ENCODE measurements at places on chromosomes 5 and 9. TPM values are rescaled to one million over a fixed set of nuclear protein-coding genes. Genes with fewer than 3 reads are reported as not detected.

Gene ANKRD33B
- 6.4 TPM for total RNA-seq

GRCh38 chr5:42970636-42971559, 69.2 kb downstream of the ANXA2R start:
- no peaks in the 10 kb centered on the region for H3K27me3 ChIP-seq
- H3K36me3 ChIP-seq: no peaks in the 10 kb centered on the region
- H3K27ac ChIP-seq: no peak overlapping the region
- no peak overlapping the region for H3K4me3 ChIP-seq
- peak; percentile 45 for DNase-seq

- no peaks in the 10 kb centered on the region for H3K27me3 ChIP-seq
- H3K4me1 ChIP-seq: peaks cover 12% of the 10 kb centered on the region
- H3K4me3 ChIP-seq: no peak overlapping the region
- DNase-seq: peak; percentile 33
Observed at GRCh38 chr9:7094052-7094451, 336.3 kb downstream of the KDM4C start.

DNA sequence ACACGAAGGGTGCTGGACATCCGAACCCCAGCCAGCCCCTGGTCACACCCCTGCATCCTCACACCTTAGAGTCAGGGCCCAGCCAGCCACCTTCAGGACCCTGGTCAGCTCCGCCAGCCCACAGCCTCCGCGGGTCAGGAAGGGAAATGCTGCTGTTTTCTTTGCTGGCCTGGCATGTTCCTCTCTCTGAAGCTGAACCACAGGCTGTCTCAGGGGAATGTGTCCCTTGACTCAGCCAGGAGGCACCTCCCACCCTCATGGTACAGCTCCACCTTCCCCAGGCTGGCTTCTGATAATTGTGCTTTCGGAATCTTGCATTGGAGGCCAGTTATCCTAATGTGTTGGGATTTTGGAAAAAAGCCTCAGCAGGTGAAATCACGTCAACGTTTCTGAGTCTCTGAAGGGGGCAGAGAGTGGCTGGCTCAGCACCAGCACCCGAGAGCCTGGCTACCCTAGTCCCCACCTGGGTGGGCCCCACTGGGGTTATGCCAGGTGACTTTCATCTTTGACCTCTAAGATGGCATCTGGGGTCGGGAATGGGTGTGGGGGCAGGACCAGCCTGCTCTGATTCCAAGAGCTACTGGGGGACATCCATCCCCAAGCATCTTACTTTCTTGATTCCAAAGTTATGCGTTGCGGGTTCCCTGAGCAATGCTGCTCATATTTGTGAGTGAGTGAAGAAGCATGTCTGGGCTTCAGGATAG, 9.8 kb upstream of the OLFM1 start:
- H3K4me1 ChIP-seq: no peaks in the 10 kb centered on the region
- H3K36me3 ChIP-seq: no peaks in the 10 kb centered on the region
- H3K4me3 ChIP-seq: no peak overlapping the region
- H3K27ac ChIP-seq: no peak overlapping the region
- H3K27me3 ChIP-seq: peaks cover 30% of the 10 kb centered on the region
- peak; percentile 45 for DNase-seq

- no peak overlapping the region for H3K27ac ChIP-seq
- DNase-seq: no peak
- no peaks in the 10 kb centered on the region for H3K4me1 ChIP-seq
- no peaks in the 10 kb centered on the region for H3K27me3 ChIP-seq
Observed at GRCh38 chr9:75188756-75189155, 100.4 kb downstream of the OSTF1 start.

GRCh38 chr5:159971931-159972461, 36.9 kb upstream of the TTC1 start:
- no peaks in the 10 kb centered on the region for H3K36me3 ChIP-seq
- peak overlapping the region; percentile 33 for H3K4me3 ChIP-seq
- H3K27me3 ChIP-seq: peaks cover 62% of the 10 kb centered on the region
- H3K4me1 ChIP-seq: no peaks in the 10 kb centered on the region
